ENCODE measurements at places on chromosomes 5 and 9.

DNA sequence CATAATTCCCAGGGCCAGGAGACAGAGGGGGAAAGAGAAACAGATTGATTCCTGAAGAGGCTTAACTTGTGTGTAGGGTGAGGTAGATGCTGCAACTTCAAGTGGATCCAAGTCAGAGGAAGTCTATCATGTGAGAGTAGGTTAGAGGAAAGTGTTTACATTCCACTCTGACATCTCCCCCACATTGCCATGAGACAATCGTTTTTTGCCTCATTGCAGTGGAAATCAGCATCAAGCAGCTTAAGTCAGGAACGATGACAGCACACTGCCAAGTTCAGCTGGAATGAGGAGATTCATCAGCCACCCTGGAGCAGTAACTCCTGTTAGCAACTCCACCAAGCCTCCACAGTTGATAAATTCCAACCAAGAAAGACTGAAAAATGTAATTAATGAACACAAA, 689.7 kb upstream of the MEF2C start:
- DNase-seq: no peak

DNA sequence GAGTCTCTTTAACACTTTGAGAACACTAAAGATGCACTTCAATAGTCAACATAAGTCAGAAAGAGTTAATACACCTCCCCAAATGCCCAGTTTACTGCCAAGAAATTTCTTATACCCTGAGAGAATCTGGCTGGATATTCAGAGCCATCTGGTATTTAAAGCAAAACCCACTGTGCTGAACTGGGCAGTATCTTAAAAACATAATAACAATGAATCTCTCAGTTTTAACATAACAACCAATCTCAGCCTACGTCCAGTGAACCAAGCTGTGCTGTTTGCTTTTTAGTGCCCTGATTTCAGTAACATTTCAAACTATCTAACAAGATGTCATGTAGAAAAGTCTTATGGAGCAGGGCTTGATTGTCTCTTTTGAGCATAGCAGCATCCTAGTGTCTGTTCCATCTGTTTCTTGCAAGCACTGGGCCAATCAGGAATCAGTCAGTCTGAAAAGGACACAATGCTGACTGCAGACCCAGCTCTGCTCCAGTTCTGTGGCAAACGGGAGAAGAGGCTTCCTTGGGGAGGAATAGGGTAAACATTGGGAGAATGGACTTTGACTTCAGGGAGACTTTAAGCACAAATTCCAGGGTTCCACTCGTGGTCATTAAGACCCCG, 43.6 kb upstream of the FAM81B start:
- no peak for DNase-seq

DNA sequence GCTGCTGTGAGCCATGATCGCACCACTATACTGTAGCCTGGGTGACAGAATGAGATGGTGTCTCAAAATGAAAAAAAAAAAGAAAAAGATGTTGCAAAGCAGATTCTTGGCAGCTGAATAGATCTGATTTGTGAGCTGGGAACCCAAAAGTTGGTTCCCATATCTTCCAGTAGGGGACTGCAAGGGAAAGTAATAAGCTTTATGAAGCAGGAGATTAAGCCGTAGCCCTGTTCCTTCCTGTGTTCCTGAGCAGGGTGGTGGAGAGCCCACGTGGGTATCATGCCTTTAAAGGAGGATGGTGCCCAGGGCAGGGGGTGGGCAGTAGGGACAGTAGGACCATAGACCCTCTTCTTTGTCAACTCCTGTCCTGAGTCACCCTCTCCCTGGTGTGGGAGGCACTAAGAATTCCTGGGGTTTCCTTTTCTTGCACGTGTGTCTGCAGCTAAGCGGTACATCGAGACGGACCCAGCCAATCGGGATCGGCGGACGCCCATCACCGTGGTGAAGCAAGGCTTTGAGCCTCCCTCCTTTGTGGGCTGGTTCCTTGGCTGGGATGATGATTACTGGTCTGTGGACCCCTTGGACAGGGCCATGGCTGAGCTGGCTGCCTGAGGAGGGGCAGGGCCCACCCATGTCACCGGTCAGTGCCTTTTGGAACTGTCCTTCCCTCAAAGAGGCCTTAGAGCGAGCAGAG, 37.9 kb downstream of the STOM start:
- no peak for DNase-seq

DNA sequence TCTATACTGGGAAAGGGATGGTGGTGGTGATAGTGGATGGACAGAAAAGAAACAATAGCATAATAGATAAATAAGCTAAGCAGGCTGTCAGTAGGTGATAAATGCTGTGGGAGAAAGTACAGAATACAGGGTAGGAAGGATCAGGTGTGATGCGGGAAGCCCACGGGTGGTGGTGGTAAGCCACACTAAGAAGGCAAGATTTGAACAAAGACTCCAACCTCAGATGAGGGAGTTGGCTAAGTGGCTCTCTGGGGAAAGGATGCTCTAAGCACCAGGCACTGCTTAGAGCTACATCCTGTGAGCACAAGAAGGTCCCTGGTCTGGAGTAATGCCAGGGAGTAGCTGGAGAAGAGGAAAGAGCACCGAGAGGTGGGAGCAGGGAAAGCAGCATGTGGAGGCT, 151.6 kb upstream of the KLF9 start:
- no peak for DNase-seq

- no peak for DNase-seq
These were observed 2.6 kb upstream of the PBX3 start for GRCh38 chr9:125744616-125745015.

DNA sequence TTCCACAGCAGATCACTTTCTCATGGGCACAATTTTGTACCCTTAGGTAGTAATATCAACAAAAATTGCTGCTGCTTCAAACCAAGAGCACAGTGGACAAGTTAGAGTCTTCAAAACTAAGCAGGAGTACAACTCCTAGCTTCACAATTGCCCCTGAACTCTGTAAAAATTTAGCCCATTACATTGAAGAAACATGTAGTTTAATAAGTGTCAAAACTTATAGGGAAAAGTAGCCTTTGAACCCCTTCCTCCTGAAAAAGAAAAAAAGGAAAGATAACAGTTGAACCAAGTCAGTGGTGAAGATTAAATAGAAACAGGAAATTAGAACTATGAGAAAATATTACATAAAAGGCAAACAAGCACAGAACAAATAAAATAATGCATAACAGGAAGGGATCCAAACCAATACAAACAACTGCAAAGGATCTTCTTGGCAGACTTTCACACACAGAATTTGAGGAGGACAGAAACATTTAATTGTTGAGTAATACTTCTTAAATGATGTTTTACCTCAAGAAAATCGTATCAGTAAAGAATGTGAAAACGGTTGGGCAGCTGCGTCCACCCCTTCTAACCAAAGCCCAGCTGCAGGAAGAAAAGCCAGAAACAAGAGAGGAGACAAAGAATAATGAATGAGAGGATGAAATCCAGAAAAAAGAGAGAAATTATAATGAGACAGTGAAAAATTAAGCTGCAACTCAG, 636.0 kb downstream of the NR2F1-AS1 start:
- DNase-seq: peak; percentile 30

- DNase-seq: no peak
These were observed 112.4 kb downstream of the CETN3 start for GRCh38 chr5:90297045-90297764.

DNA sequence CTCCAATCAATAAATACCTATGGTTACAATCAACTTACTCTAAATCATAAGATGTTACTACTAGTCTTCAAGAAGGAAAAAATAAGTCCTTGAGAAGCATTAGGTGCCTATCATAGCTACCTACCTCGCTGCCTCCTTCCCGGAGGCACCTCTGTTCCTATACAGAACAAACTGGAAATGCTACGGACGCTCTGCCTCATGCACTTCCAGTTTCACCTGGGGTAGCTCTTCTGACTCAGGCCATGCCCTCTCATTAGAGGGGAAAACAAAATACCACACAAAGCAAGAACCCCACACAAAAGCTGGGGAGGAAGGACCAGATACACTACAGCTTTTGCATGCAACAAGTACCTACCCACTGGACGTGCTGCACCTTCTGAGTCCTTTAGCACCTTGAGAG, 12.4 kb downstream of the SPRY4 start:
- DNase-seq: no peak

DNA sequence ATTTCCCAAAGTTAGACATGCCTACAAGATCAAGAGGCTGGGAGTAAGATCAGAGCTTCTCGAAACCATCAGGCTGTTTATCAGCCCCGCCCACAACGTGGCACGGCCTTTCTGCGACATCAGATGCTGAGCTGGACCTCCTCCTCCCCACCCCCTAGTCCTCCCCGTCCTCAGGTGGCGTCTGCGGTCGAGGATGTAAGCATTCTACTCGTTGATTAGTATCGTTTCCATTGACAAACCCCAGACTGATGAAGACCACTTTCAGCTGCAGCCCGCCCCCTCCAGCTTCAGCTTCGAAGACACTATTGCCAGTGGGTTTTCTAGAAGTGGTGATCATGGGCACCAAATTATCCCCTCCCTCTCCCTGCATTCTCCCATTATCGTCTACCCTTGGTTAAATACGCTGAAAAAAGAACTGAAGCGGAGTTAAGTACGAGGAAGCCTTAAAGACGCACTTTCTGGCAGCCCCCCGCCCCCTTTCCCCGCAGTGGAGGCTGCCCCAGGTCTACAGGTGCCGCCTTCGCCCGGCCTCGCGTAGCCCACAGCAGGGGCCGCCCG, 1.1 kb downstream of the PPIC start:
- DNase-seq: no peak

GRCh38 chr9:128094166-128094949, 26.3 kb downstream of the SLC25A25 start:
- peak; percentile 63 for DNase-seq

DNA sequence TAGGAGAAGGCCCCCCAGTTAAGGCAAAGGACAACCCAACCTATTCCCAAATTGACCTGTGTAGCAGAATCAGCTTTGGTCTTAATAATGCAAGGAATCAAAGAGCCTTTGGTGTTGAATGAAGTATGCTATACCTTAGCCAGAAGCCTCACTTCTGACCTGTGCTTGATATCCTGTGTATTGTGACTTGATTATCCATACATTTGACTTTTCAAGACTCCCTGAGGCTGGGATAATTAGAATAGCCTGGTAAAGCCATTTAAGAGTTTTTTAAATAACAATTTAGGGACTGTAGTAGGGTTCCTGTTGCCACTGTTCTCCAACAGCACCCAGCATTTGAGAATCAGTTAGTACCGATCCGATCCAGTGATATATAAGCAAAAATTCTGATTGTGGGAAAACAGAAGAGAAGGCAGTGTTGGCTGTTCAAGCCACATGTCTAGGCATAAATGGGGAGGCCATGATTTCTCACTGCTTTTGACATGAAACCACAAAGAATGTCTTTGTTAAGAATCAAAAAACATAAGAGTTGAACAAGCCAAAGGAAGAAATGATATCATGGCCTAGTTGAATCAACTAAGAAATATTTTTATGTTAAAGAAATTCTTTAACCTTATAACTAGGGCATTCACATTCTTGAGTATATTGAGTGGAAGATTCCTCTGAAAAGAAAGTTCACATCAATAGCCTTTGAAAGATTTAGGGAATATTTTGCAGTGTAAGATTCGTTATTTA, 98.9 kb downstream of the F2RL2 start:
- DNase-seq: no peak

DNA sequence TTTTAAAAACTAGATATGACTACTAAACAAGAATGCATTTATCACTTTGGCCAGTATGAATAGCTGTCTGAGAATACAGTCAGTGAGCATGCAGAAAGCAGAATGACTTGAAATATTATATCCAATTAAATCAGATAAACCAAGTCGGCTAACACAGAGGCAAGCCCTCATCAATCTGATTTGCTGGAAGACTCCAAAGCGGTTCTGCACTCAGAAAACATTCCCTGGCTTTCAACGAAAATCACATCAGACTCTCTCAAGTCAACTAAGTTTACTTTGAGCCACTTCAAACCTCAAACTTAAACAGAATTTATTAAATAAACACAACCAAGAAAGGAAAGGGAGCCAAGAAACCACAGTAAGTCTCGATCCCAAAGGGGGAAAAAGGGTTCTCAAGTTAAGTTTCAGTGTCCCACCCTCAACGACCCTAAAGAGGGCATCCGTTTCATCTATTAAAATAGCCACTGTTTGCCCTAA, 1.4 kb downstream of the MYO10 start:
- DNase-seq: peak; percentile 44

DNA sequence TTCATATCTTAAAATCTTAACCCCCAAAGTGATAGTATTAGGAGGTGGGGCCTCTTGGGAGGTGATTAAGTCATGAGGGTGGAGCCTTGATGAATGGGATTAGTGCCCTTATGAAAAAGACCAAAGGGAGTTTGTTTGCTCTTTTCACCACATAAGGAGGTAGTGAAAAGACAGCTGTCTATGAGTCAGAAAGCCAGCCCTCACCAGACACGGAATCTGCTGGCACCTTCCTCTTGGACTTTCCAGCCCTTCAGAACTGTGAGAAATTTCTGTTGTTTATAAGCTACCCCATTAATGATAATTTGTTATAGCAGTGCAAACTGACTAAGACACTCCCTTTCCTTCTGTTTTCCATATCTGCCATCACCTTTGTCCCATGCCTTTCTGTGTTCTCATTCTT, 20.8 kb downstream of the IFNB1 start:
- DNase-seq: no peak

DNA sequence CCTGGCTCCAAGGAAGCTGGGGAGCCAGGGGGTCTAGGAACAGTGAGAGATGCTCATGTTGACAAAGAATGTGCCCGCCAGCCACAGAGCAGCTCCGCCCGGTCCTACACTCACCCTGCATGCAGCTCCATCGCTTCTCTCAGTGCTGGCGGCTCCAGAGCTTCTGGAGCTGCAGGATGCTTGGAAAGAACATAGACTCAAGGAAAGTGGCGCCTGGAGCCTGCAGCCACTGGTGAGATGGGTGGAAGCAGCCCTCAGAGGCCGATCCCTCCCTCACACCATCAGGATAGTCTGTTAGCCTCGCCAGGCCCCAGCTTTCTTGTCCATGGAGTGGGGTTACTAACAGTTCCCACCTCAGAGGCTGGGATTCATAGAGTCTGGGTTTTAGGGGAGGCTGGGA, 26.4 kb upstream of the SLC6A19 start:
- no peak for DNase-seq

GRCh38 chr5:33816791-33817190, 75.0 kb downstream of the ADAMTS12 start:
- DNase-seq: no peak

- DNase-seq: no peak
These were observed 33.0 kb downstream of the POU5F2 start for GRCh38 chr5:93708442-93708841.

GRCh38 chr5:142605611-142606010, 80.3 kb downstream of the FGF1 start:
- DNase-seq: no peak

GRCh38 chr9:68609901-68610415, 69.3 kb upstream of the TMEM252 start:
- DNase-seq: peak; percentile 6

GRCh38 chr5:34849253-34849652, 10.3 kb downstream of the TTC23L start:
- DNase-seq: no peak

DNA sequence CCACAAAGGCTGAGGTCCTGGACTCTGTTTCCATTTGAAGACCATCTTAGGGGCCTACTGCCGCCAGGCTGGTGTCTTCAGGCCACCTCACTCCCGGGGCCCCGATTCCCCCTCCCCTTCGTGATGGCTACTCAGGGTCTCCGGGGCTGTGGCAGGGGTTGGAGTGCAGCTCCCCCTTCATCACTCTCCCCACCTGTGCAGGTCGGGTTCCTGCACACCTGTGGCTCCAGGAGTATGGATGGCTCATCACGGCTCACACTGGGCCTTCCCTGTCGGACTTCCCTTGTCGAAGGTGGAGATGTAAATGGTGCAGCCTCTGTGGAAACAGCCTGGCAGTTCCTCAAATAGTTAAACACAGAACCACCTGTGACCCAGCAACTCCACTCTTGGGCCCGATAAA, 11.9 kb downstream of the LCN9 start:
- DNase-seq: no peak

Measured in right kidney (tissue), 9 donors.